ENCODE measurements at places on chromosomes 4 and X.

DNA sequence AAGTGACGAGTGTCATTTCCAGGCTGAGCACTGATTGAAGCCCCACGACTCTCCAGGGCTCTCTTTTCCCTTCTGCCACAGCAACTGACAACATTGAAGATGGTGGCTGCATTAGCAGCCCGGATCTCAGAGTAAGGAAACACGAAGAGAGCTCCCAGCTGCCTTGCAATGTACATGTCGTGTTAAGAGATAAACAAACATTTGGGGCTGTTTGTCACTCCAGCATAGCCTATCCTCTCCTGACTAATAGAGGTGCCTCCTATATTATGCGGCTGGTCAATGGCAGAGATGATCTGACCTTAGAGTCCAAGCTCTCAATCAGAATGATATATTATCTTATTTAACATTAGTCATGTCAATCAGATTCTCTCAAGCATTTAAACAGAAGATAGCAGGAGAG is 38.6 kb downstream of the ATXN3L start:
- DNase-seq = no peak

GRCh38 chrX:72247206-72247942 is 8.5 kb upstream of the ERCC6L start:
- DNase-seq = no peak

DNA sequence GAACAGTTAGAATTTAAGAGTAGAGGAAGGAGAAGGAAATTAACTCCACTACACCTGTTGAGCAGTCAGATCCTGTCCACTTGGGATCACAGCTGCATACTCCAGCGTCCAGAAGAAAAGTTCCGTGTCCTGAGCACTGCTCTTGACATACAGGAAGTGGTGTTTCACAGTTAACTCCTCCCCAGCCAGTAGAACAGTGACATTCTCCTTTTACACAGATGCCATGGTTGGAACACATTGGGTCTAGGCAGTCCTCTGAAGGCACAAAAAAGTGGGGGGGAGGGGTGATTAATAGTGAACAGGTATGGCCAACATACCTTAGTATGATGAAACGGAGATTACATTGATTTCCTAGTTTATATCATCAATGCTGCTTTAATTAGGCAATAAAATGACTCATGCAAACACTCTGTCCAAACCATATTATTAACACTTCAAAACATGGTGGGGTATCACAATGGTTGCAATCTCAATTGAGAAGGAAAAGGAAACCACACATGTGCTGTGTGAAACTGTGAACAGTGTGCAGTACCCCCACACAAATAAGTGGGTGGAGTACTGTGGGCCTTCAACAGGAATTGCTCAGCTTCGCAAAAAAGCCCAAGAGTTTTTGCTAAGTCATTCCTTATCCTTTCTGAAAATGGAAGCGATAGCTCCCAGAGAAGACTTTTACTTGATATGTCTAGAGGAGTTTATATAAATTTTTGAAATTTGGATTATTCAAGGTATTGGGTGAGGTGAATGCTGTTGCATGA is 295.6 kb downstream of the SH2D1A start:
- DNase-seq = no peak

- DNase-seq = peak; percentile 33
Measured at GRCh38 chr4:86961605-86962295, 26.9 kb downstream of the AFF1 start.

- no peak for DNase-seq
Measured at GRCh38 chr4:154183264-154183663, 308.3 kb downstream of the DCHS2 start.

GRCh38 chrX:672931-673330 is 42.3 kb downstream of the SHOX start:
- no peak for DNase-seq

Data from AG08395 (cell line).